Stimulated activated CD4-positive, alpha-beta T cell treated with anti-CD3 and anti-CD28 coated beads, Interleukin-4, amount 100 ng/mL, for 4 hours (primary cell): ENCODE measurements at places on chromosomes 13 and 19.

- no peak for DNase-seq
Measured at GRCh38 chr19:45960595-45961235, 12.9 kb downstream of the NOVA2 start.

- DNase-seq = no peak
Measured at GRCh38 chr13:110485604-110486003, 75.9 kb downstream of the RAB20 start.

GRCh38 chr13:112102243-112102642, 35.3 kb downstream of the SOX1 start:
- DNase-seq = no peak

DNA sequence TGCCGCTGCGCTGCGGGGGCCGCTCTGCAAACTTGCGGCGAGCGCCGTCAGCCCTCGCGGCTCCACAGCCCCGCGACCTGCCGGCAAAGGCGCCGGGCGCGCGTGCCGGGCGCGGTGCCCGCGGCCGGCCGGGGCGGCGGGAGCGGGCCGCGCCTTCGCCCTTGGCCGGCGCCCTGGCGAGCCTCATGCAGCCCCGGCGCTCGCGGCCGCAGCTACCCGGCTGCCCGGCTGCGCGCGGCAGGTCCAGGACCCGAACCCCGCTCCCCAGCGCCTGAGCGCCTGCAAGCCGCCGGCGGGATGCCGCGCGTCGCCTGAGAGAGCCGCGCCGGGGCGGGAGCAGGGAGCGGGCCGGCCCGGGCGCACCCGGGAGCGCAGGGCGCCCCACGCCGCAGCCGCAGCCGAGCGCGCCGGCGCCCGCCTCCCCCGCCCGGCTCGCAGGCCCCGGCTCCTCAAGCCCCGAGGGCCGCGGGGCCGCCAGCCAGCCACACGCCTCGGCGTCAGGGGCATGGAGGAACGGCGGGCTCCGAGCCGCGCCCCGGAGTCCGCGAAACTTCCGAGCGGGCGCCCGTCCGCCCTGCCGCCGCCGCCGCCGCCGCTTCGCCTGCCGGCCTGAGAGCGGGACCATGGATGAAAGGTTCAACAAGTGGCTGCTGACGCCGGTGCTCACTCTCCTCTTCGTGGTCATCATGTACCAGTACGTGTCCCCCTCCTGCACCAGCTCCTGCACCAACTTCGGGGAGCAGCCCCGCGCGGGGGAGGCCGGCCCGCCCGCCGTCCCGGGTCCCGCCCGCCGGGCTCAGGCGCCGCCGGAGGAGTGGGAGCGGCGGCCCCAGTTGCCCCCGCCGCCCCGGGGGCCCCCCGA, 564 bp downstream of the HS6ST3 start:
- no peak for DNase-seq

DNA sequence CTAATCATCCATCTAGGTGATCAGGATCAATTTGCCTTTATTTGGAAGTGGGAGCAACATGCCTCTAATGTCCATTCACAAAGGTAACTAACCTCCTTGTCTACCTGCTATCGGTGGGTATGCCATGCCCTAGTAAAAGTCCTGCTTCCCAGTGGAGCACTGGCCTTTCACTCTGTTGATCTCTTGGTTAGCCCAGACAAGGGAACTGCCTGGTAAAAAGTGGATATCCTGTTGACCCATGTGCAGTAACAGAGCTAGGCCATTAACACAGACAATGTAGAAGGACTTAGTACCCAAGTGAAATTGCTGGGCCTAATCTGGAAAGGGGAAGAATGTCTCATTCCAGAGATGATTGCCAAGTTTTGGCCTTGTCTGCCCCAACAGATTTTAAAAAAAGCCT, 171.5 kb upstream of the CSNK1A1L start:
- DNase-seq = no peak

DNA sequence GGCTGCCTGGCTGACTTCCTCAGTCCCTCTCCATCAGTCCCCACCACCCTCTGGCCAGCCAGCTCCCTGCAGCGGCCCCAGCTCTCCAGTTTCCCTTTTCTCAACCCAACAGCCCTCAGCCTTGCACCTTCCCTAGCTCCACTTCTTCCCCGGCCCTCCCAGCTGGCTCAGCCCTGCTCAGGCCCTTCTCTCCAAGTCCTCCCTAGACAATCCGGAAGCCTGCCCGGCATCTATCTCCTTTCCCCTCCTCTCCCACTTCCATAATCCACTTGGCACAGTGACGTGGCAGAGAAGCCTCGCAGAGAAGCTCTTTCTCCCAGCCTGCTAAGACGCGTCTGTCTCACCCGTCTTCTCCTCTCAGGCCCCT, 1.1 kb downstream of the UBXN6 start:
- no peak for DNase-seq
